ENCODE measurements at places on chromosomes 3 and 15.

- no peak for DNase-seq
These were observed 99.2 kb downstream of the AGBL1 start for GRCh38 chr15:86178845-86179244.

DNA sequence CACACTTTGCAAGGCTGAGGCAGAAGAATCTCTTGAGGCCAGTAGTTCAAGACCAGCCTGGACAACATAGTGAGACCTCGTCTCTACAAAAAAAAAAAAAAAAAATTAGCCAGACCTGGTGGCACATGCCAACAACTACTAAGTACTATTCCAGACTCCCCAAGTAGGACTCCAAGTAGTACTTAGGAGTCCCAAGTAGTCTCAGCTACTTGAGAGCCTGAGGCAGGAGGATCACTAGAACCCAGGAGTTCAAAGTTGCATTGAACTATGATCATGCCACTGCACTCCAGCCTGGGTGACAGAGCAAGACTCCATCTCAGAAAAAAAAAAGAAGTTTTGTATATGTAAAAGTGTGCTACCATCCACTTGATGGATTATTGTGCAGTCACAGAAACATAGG, 486.6 kb downstream of the SOX2 start:
- DNase-seq = no peak

- DNase-seq = peak; percentile 66
These were observed 26.5 kb downstream of the AKAP13 start for GRCh38 chr15:85406916-85407315.

GRCh38 chr3:13882876-13883275, 3.0 kb upstream of the WNT7A start:
- no peak for DNase-seq

DNA sequence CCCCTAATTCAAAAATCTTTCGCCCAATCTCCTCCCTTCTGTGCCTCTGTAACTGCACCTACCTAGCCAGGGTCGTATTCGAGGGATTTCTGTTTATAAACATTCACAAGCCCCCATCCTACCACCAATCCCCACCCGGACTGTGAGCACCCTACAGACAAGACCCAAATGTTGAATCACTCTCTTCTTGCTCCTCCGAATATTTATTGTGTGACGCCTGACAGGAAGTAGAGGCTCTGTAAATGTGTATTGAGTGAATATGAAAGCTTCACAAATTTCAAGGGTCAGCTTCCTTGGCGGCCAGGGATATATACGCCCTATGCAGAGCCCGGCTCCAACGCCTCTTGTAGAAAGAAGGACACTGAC, 1.6 kb downstream of the BDH1 start:
- no peak for DNase-seq

GRCh38 chr3:67715971-67716370, 61.6 kb upstream of the SUCLG2 start:
- DNase-seq = no peak
